ENCODE measurements at places on chromosomes 13 and 19.

DNA sequence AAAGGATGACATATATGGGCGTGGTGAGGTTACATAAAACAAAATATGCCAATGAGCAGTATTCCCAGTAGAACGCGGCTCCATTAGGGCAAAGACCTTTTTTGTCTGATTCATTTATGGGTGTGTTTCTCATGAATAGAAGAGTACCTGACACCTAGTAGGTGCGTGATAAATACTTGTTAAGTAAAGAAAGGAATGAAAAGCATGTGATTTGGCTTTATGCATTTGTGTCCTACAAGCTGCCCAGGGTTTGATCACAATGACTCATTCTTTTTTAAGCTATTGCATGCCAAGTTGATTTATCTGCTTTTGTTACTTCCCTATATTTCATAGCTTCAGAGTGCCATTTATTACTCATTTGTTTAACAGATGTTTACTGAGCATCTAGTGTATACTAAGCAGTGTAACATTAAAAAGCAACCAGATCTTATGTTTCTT is 19.1 kb upstream of the KCTD4 start:
- DNase-seq: no peak

DNA sequence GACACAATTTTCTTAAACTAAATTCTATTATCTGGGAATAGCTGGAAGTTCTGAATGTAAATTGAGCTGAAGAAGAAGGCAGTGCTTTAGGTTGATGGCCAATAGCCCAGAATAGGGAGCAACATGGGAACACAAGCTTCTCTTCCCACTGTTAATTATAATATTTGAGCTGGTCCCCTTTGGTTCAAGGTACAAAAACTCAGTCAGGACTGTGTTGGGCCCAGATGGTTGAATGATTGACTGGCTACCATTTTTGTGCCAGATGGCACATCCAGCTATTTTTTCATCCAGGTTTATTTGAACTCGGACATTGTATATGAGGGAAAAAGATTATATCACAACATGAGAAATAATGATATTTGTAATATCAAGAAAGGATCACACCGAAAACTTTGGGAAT is 458.9 kb downstream of the SLITRK1 start:
- no peak for DNase-seq

GRCh38 chr19:29084266-29084665 is 128.7 kb downstream of the UQCRFS1 start:
- DNase-seq: no peak

DNA sequence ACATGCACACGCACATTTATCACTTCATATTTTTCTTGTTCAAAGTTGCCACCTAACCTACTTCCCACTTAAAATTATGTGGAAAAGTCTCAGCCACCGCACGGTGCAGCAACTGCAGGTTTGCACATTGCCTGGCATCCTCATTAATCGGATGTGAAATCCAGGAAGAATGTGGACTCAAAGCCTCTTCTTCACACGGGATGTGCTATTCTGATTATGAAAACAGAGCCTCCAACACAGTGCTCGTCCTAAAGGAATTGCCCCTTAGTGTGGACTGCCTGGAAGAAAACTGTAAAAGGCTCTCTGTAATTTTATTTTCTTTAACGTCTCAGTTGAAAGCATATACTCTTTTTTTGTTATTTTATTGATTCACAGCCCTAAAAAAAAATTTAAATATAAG is 1303.5 kb downstream of the EFNB2 start:
- DNase-seq: no peak

DNA sequence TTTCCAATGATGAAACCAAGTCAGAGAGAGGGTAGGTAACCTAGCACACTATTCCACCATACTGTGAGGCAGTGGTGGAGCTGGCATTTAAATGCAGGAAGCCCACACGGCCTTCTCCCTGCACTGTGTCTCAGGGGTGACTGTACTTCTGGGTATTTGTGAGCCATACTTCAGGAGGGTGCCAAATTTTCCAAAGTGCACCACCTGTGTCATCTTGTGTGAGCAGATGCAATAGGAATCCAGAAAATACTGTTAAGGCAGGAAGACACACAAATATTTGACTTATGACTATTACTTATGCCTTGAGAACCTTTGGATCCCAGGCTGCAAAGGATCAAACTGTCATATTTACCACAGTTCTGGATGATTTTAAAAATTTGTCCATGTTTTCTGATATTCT is 17.3 kb downstream of the ZNF229 start:
- DNase-seq: no peak

GRCh38 chr13:33471204-33471603 is 185.6 kb upstream of the STARD13 start:
- no peak for DNase-seq

DNA sequence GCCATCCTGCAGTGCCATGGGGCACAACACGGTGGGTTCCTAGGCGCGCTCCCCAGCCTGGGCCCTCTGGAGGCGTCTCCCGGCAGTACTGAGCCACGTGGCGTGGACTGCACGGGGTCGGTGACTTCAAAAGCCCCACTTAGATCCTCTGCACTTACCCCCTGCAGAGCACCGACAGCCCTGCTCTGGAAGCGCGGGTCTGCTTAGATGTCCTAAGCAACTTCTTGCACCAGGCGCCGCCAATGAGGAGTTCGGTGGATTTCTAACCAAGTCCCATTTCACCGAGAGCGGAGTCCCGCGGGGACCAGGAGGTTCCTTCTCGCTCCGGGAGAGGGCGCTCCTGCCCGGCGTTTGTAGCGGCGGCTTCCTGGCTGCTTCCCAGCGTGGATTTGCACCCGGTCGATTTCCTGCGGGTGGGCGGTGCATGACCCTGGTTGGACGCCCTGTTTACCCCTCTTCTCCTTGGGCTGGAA is 25.2 kb upstream of the ZNF845 start:
- peak; percentile 6 for DNase-seq

GRCh38 chr19:35296644-35297514 is 4.9 kb downstream of the MAG start:
- no peak for DNase-seq

DNA sequence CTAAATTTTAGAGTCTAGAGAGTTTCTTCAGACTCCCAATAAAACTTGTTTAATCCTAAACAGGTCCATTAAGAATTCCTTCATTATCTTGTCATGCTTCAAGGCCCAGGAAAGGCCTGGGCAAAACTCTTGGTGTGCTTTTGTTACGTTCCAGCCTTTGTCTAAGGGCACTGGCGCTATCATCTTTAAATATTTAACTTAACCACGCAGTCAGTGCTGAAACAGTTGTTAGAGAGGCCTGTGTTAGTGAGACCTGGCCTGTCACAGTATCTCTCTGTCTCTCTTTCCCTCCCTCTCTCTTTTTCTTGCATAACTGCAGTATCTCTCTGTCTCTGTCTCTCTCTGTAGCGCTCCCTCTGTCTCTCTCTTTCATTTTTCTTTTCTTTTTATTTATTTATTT is 8.2 kb upstream of the OR1M1 start:
- no peak for DNase-seq

- no peak for DNase-seq
These were observed 5.3 kb downstream of the F2RL3 start for GRCh38 chr19:16894080-16894479.

GRCh38 chr13:44267980-44268379 is 105.6 kb upstream of the SERP2 start:
- no peak for DNase-seq

- no peak for DNase-seq
These were observed 16.0 kb downstream of the LSM4 start for GRCh38 chr19:18306888-18307260.

DNA sequence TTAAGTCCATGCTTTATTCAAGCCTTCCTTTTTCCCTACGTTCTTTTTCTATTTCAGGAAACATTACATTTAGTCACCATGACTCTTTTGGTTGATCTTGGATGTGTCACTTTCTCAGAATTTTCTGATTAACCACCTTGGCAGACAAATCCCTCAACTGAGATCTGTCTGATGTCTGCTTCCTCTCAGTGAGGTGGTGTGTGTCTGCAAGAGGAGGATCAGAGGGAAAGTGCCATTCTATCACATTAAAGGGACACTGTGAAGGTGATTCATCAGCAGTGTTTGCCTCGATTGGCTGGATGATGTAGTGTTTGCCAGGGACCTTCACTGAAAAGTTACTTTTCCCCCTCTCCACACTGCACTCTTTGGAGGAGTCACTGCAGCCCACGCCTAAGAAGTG is 3.0 kb upstream of the CCNP start:
- DNase-seq: no peak

DNA sequence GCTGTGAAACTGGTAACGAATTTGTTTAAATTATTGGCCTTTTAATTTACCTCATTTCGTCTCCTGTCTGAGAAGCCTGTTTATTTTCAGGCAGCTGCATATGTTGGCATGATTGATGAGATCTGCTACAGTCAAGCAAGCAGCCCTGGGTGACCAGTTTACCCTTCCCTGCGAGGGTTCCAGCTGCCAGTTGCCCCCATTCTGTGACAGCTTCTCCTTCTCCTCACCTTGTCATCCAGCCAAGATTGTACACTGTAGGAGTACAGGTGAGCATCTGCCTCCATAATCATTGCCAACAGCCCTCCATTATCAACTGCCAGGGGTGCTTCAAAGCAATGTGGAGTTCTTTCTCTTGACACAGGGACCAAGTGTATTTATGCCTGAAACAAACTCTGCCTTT is 1979.9 kb upstream of the PRR20A start:
- DNase-seq: no peak

GRCh38 chr13:82480415-82480814 is 1401.9 kb downstream of the SLITRK1 start:
- no peak for DNase-seq

DNA sequence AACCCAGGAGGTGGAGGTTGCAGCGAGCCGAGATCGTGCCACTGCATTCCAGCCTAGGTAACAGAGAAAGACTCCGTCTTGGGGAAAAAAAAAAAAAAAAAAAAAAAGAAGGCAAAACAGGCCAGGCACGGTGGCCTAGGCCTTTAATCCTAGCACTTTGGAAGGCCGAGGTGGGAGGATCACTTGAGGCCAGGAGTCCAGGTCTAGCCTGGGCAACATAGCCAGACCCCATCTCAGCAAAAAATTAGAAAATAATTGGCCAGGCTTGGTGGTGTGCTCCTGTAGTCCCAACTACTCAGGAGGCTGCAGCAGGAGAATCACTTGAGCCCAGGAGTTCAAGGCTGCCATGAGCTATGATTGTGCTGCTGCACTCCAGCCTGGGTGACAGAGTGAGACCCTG is 43.4 kb downstream of the CRTC1 start:
- DNase-seq: no peak

- peak; percentile 100 for DNase-seq
These were observed at the start of the genes NFKBIB and SIRT2 for GRCh38 chr19:38899447-38900201. TSS of gene NFKBIB (plus strand) at chr19:38899969. CDS start at chr19:38900033, 64 bp downstream. TSS of gene SIRT2 (minus strand) at chr19:38899618. CDS start at chr19:38899521, 97 bp downstream.

DNA sequence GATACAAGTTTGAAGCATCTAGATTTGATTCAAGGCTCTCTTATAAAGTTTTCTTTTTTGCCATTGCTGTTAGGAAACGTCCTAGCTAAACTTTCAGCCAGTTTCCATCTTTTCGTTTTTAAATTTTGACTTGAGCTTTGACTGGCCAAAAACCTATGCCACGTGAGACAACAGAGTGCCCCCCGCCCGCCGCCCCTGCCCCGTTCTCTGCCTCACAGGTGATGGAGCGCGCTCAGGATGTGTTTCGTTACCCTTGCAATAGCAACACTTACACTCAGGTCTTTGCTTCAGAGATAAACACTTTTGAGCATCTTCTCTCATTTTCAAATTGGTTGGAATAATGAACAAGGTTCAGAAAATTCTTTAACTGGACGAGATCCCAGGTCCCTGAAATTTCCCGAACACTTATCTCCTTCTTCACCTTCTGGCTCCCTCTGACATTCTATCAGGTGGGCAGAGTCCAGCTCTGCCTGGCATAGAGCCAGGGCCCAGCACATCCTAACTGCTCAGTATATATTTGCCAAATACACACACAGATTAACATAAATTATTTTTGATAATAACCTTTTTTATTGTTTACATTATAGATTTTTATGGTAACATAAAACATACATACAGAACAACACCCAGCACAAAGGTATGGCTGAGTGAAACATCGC is 301.1 kb downstream of the IRS2 start:
- DNase-seq: no peak

- DNase-seq: no peak
These were observed 1174.9 kb downstream of the PCDH17 start for GRCh38 chr13:58806401-58806800.

DNA sequence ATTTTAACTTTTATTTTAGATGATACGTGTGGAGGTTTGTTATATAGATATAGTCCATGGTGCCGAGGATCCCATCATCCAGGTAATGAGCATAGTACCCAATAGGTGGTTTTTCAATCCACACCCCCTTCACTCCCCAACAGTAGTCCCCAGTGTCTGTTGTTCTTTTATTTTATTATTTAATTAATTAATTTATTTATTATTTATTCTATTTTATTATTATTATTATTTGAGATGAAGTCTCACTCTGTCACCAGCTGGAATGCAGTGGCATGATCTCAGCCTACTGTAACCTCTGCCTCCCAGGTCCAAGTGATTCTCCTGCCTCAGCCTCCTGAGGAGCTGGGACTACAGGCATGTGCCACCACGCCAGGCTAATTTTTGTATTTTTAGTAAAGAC is 2086.2 kb downstream of the PCDH9 start:
- no peak for DNase-seq

DNA sequence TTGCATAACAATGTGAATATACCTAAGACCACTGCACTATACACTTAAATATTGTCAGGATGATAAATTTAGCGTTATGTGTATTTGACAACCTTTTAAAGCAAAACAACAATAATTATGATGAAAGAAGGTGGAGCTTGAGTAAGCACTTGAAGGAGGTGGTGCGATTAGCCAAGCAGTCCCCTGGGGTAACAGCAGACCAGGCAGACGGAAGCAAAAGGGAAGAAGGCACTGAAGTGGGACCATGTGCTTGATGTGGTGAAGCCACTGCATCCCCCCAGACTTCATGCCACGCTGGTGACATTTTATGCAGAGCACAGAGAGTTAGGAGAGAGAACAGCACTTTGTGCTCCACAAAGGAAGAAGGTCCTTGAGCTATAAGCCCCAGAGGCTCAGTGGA is 58.3 kb upstream of the ZNF507 start:
- no peak for DNase-seq

DNA sequence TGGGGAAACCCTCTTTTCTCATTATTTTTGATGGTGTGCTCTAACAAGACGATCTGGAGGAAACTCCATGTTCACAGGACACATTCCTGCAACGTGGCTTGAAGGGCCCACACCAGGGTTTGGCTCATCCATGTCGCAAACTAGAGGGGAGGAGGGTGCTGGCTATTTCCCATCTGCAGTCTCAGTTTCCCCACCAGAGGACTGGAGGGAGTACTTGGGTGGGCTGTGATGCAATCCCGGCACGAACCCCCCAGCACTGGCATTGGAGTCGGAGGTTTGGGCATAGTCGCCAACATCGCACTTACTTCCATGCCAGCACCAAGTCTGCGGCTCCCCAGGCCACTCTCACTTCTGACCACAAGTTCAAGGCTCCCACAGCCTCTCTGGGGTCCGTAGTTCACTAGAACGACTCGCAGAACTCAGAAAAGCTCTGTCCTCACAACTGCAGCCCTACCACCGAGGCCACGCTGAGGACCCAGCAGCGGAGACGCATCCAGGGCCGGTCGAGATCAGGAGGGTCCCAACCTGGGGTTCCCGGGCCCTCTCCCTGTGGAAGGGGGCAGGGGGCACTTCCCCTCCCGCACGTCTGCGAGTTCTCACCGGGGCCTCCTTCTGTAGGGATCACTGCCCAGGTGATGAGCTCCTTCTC is 165.6 kb upstream of the SOX1 start:
- no peak for DNase-seq
